GM12891 (cell line): ENCODE measurements at places on chromosomes 3 and 15.

DNA sequence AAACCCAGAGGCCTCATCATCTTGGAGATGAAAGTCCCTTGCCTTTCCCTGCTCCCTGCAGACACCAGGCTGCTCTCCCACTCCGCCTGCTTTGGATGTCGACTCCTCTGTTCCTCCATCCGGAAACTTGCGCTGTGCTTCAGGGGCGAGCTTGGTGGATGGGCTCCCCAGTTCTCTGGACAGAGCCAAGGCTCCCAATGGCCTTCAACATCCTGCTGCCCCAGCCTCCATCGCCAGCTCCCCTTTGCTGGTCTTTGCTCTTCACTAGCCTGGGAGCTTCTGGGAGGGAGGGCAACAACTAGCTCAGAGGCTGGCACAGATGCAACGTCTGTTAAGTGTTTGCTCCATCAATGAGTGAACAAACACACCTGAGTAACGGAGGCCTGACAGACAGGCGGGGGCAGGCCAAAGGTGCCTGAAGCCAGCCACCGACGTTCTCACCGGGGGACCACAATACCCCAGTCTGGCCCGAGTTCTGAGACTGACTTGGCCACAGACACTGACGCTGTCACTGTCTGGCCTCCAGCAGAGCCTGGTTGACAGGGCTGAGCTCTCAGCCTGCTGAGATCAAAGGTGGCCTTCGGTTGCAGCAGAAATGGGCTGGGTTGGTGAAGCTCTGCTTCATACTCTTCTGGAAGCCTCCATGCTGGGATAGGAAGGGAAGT lies 39.0 kb downstream of the RGMA start:
- DNase-seq: no peak

GRCh38 chr3:132180337-132180791 lies 136.8 kb upstream of the ACP3 start:
- no peak for DNase-seq

DNA sequence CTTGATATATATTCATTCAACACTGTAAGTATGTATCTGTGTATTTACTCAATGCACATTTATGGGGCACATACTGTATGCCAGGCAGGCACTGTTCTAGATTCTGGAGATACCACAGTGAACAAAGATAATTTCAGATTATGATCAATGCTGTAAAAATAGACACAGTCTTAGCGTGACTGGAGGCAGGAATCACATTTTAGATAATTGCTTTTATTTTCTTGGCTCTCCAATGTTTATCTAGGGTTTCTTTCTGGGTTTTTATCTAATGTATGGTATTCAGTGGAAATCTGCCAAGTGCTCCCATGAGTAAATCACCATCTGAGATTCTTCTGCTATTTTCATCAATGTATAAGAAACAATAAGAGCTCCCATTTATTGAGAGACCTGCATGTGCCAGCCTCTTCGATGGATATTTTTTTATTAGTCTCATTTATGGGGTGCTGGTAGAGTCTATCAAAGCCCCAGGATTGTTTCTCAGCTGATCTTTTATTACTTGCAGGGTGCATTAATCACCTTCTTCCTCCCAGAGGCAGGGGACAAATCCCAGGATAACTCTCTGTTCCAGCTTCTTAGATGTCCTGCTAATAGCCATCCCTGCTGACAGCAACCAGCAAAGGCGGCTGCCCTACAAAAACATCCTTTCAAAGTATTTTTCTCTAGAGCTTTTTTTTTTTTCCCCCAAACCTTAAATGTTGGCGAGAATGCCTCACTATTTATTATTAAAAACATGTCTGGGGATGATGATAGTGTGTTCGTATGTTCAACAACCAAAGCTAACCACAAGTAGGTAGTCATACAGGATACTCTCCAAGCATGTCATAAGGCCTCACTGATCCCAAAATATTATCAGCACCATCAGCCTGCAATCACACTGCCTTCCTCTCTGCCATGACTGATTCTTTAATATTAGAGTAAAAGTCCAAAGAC lies 331.0 kb upstream of the RASGRP1 start:
- no peak for DNase-seq

- DNase-seq: no peak
Observed at GRCh38 chr3:8480699-8481098, 20.9 kb upstream of the LMCD1 start.

DNA sequence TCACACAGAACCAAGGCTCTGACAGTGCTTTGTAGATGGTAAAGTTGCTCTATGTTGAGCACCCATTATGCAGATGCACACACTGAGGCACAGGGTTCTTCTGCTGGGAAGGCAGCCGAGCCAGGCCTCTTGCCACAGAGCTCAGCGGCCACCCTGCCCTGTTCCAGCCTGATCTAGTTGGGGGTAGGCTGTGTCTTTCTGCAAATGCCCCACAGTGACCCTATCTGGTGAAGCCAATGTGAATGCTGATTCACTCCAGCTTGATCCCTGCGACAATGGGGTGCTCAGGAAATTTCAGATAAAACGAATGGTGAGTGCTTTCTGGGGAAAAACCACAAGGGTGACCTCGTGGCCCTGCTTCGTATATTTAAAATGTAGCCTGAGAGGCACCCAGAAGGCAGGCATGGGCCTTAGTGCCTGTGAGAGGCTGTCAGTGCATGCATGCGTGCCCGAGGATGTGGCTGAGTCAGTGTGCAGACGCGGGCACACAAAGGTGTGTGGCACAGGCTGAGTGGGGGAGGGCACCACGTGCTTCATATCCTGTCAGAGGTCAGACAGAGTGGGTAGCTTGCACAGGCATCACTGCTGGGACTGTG lies 85.7 kb downstream of the ATP2B2 start:
- DNase-seq: no peak

GRCh38 chr3:98726084-98726483 lies 37.1 kb upstream of the ST3GAL6 start:
- DNase-seq: no peak

DNA sequence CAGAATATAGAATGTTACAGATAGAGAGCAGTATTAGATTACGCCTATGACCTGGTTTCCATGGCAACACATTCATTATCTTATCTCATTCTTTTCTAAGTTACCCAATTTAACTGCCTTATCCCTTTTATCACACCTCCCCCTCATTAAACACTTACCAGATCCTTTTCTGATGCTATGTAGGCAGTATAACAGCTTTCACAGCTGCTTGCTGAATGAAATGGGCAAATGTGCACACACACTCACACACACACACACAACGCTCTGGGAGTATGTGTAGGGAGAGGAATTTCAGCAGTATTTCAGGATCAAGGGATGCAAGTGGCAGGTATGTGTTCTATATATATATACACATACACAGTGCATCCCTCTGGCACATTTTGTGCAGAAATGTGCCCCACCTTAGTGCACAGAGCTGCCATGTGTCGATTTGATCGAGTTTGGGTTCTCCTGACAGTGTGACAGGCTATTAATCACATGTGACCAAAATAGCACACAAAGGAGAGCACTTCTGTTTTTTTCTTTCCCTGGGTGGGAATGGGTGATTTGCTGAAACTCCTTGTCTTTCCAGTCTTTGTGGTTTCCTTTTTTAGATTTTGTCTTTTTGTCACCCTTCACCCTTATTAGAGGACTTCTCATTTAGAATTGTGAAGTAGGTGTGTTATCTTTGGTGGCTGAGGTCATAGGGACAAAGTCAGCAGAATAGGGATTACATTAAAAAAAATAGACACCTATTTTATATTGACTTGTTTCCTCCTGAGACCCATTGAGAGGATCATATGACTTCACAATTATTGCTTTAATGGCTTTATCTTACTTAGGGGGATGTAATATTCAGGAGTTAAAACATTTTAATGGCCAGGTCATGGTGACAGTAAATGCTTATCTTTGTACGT lies 553.7 kb downstream of the PDCD6IP start:
- DNase-seq: no peak

- DNase-seq: no peak
Observed at GRCh38 chr3:117507958-117508357, 798.4 kb downstream of the TUSC7 start.

DNA sequence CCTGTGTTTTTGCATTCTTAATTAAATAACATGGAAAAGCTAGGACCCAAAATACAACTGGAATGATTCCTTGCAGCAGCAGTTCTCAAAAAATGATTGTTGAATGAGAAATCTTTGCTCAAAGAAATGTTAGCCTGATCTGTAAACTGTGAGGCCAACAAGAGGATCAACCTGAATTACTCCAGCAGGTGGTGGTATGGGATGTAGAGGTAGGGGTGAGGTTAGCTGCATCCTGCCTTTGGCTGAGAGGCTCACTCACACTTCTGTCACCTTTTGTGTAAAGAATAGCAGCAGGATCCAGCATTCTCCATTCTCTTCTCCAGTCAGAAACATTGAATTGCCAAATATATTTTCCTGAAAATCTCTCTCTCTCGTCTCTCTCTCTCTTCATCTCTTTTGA lies 26.5 kb upstream of the FAM98B start:
- no peak for DNase-seq

GRCh38 chr15:73767806-73768501 lies 14.8 kb upstream of the INSYN1 start:
- DNase-seq: no peak

DNA sequence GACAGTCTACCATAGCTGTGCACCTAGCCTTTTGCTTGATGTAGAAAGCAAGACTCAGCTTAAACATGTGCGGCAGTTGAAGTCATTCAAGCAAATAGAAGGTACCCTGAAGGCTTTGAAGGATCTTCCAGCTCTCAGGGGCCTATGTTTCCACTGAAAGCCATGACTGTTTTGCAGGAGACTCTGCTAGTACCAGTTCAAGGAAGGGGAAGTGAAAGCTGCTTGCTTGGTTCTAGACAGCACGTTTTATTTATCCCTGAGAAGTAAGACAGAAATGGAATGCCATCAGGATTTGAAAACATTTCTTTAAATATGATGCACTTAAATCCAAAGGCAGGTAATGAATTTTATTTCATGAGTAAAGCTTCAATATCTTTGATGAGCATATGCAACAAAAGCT lies 311.4 kb downstream of the PDCD6IP start:
- DNase-seq: no peak

DNA sequence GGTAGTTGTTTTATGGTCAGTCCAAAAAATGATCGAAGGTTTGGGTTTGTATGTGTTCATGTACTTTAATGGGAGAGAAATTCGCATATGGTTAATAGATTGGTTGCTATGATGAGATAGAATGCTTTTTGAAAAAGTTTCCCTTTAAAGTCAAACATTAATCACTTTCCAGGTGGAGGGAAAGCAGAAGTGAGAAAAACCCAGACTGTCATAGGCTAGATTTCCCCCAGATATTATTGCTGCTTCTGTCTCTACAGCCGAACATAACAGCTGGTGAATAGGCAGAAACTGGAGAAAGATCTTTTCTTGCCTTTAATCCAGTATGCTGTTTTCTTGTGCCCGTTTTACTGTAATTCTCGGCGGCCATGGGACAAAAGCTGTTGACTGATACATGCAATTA lies 287.6 kb downstream of the SOX2 start:
- no peak for DNase-seq

DNA sequence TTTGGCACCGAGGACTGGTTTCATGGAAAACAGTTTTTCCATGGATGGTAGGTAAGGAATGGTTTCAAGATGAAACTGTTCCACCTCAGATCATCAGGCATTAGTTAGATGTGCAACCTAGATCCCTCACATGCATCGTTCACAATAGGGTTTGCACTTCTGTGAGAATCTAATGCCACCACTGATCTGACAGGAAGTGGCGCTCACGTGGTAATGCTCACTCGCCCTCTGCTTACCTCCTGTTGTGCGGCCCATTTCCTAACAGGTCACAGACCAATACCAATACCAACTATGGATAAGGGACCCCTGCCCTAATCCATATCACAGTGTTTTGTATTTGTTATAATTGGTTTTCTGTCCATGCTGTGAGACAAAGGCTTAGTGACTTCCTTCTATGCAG lies 58.9 kb downstream of the SLMAP start:
- DNase-seq: no peak

- DNase-seq: no peak
Observed at GRCh38 chr15:31272558-31273257, 53.9 kb upstream of the KLF13 start.

- no peak for DNase-seq
Observed at GRCh38 chr3:109125902-109126301, 8.0 kb upstream of the MORC1 start.
